ENCODE measurements at places on chromosomes 1 and 21. TPM values are rescaled to one million over a fixed set of nuclear protein-coding genes. Genes with fewer than 3 reads are reported as not detected.

DNA sequence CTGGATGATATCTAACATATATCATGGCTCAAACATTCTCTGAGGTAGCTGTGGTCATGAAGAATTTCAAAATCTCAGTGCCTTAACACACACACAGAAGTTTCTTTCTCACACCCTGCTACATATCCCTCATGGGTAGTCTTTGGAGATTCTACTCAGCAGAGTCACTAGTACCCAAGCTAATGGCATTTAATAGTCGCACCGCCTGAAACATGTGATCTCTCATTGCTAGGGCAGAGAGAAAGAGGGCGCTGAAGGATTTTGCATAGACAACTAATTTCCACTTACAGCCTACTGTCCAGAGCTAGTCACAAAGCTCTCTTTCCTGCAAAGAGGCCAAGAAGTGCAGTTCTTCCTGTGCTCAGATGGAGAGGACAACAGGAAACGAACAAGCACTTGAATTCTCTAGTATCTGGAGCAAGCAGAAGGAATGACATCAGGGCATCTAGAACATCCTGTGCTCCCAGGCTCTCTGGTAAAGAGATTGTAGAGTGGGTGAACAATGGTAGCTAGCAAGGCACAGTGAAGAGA, 183.4 kb upstream of the PTBP2 start:
- DNase-seq = no peak

DNA sequence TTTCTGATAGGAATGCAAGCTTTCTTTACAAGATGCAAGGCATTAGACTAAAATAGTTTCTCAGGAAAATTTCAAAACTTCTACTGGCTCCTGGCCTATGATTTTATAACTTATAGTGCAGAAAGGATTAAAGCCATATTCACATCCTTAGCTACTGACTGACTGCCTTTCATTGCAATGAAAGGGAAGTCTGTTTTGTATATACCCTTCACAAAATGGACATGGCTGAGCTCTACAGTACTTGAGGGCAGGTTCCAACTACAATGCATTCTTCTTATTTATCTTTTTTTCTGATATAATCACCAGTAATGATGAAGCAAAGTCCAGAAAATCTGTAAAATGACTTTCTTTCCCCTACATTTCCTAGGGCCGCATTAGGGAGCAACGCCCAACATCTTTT, 100.5 kb upstream of the ESRRG start:
- DNase-seq = no peak

DNA sequence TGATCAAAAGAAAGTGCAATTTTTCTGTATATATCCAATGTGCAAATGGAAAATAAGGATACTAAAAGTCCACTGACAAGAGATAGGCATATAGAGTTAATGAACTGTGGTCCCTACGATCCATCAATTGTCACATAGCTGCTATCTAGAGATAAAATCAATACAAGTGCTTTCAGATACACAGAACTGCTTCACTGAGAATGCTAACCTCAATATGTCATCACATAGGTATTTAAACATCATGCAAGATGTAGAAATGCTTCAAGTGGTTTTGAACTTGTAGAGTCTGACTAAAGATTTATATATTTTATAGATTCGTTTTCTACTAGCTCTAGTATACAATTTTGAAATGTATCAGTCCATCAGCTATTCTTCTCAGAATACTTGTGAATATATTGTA, 1604.7 kb downstream of the PLA2G4A start:
- no peak for DNase-seq

GRCh38 chr1:41629571-41629970, 145.1 kb upstream of the EDN2 start:
- no peak for DNase-seq

CDC20 gene
- polyA plus RNA-seq = 0.14 TPM

DNA sequence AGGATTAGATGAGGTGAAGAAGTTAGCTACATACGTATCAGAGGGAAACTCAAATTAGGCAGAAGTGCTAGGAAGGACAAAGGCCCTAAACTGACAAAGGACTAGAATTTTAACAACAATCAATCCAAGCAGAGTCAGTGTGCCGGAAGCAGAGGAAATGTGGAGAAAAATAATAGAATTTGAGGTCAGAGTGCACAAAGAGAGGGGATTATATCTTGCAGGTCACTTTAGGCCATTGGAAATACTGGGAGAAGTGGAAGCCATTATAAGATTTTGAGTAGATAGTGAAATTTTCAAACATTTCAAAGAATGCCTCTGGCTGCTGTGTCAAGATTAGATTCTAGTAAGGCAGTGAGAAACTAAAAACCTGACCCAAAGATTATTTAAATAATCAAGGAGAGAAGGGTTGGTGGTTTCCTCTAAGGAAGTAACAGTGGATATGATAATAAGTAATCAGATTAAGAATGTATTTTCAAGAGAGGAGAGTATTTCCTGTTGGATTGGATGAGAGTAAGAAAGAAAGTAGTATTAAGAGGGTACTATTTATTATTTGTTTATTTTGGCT, 889.2 kb upstream of the NCAM2 start:
- DNase-seq = no peak

DYNLT5 gene
- polyA plus RNA-seq = not detected

GRCh38 chr1:232452736-232453440, 177.0 kb downstream of the SIPA1L2 start:
- no peak for DNase-seq

DNA sequence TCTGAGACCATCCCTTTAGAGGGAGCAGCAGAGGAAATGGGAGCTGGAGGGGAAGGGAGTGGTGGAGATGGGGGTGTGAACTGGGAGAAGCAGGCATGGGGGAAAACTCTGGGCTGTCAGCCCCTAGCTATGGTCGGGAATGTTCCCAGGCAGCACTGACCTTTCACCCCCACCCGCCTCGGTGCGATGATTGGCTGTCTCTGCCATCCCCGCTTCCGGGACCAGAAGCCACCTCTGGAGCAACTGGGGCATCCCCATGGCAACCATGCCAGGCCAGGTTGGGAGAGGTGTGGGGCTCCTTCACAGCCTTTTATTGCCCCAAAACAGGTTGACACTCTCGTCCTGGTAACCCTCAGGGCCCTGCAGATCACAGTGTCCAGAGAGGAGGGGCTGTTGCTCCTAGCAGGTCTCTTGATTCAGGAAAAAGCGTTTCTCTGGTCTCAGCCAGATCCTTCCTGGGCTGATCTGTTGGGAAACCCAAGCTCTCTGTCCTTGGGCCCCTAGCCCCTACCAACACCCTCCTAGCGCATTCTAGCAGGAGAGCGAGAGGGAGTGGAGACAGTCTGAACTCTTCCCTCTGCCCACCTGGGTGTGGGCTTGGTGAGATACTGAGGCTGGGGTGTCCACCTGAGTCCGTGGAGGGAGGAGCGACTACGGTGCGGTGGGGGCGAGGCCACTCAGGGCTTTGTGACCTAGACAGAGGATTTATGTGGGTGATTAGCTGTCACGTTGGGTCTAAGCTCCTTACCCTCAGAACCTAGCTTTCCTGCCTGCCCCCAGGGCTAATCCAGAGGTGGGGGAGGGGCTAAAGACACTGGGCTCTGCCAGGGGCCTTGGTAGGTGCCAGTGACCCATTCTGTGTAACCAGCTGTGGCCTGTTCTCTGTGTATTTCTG, 12.2 kb upstream of the SLC6A9 start:
- no peak for DNase-seq

DNA sequence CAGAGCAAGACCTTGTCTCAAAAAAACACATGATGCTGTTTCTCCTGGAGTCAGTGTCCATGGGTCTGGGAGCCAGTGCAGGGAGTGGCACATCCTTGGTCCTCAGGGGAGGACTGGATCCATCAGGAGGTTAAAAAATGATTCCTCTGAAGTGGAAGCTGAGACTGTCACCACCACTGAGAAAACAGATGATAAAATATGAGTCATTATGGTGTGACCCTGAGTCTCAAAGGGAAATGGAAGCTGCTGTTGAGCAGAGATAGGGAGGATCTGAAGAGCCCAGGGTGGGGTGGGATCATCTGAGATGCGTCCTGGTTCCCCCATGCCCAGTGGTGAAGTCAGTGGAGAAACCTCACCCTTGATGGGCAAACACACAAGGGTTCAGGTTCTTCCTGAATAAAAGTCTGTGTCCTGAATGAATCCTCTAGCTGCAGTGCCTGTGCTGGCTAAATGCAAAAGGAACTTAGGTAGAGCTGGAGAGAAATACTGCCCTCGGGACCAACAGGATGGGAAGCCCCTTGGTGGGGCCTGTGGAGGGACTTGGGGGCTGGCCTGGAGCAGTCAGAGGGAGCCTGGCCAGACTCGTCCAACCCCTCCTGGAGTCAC, 61.6 kb upstream of the TENT5B start:
- no peak for DNase-seq

GRCh38 chr1:19815801-19816736, 986 bp upstream of the RNF186 start:
- no peak for DNase-seq

UBE2U gene
- polyA plus RNA-seq = not detected

DNA sequence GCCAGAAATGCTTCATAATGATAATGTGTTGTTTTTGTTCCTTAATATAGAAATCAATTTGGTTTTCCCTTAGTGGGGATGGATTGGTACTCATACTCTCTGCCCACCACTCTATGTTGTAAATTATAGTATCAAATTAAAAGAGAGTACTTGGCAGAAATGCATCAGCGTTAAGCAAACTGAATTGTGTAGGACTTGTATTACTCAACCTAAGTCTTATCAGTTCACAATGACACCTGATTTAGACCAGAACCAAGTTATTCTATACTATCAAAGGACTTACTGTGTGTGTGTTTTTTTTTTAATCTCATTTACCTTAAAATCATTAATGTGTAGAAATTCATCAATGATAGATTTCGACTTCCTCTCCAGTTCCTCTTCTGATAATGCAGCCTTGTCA, 62.0 kb upstream of the HP1BP3 start:
- no peak for DNase-seq

DNA sequence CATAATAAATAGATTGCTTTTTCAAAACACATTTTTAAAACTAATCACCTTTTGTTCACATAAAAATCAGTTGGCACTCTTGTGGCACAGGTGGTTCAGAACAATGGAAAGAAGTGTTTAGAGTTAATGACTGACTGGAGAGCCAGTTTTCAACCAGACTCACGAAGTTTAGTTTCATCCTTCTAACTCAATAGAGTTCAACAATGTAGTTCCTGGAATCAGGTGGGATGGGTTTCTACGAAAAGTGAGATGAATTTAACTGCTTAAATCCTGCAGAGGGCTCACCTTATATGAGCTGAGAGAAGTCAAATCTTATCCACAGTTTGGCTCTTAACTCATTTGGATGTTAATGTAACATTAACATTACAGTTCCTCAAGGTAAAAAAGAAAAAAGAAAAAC, 116.5 kb downstream of the SMYD2 start:
- no peak for DNase-seq

- no peak for DNase-seq
Measured at GRCh38 chr21:18245464-18245967, 883 bp downstream of the CHODL start.
